Stimulated activated CD4-positive, alpha-beta T cell treated with anti-CD3 and anti-CD28 coated beads, Interleukin-2, amount 100 ng/mL, for 24 hours (primary cell): ENCODE measurements at places on chromosomes 2 and 18.

DNA sequence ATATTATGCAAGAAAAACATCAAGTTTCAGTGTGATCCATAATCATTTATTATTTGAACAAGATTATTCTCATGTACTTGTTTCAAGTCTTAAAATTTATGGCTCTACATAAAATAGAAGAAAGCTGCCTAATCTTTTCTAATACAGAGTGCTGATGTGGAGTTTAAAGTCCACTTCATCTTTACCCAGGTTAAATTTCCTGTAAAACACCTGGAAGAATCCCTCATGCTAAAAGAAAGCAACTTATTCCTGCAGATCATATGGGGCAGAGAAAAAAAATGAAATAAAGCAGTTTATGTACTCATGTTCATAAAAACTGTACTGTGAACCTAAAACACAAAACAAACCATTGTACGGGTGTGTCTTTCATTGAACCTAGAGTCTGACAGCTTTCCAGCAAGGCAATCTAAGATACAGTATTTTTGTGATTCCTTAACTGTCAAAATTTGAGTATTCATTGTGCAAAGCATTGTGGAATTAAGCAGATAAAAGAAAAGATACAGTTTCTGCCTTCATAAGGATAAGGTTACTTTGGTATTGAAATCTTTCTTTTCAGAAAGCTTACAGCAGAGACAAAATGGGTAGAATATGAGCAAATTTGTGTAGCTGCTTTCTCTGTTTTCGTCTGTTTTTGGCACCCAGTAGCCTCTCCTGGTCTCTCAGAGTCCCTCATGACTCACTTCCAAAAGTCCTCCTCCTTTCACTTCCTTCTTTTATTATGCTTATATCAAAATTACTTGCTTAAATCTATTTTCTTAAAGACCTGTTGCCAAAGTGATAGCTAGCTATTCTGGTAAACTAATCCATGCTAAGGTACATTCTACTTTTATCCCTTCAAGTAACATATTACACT is 26.9 kb upstream of the GLS start:
- no peak for DNase-seq

DNA sequence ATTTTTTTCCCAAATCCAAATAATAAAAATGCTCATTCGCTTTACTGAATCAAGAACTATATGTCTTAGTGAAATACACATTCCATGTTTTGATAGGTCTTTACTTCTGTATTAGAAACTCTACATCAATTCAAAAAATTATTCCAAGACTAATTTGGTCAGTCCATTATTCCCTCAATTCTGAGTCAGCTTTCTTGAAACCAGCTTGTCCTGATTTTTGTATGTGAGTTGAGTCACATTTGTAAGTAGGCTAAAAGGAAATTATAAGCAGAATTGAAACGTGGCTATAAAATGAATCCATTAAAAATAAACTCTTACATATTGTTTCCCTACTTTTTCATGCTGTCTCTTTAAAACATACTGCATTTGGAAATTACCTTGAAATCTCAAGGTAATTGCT is 113.0 kb downstream of the DNER start:
- no peak for DNase-seq

DNA sequence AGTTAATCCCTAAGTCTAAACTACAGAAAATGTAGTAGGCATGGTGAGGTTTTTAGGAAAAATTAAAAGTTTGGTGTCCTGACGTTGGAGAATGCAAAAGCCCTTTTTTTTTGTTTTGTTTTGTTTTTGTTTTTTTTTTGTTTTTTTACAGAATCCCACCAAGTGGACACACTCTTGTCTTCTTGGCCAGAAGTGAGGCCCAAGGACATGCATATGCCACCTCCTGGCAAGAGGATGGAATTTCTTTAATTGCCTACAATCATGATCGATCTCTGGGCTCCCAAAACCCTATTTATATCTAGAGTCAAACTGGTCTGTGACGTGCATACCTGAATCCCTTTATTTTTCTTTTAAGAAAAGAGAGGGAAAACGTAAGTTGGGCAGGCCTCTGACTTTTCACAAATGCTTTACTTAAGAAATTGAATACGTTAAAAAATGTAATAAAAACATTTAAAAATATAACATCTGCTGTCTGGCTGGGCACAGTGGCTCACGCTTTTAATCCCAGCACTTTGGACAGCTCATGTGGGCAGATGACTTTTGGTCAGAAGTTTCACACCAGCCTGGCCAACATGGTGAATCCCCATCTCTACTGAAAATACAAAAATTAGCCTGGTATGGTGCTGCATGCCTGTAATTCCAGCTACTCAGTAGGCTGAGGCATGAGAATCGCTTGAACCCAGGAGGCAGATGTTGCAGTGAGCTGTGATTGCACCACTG is 502.7 kb downstream of the CBLN2 start:
- no peak for DNase-seq

GRCh38 chr2:2747797-2748301 is 416.8 kb upstream of the MYT1L start:
- no peak for DNase-seq

GRCh38 chr2:26245231-26245732 is 543 bp downstream of the HADHB start:
- peak; percentile 56 for DNase-seq

GRCh38 chr2:160583813-160584537 is 90.4 kb upstream of the RBMS1 start:
- no peak for DNase-seq
